ENCODE measurements at places on chromosomes 16 and 17.

DNA sequence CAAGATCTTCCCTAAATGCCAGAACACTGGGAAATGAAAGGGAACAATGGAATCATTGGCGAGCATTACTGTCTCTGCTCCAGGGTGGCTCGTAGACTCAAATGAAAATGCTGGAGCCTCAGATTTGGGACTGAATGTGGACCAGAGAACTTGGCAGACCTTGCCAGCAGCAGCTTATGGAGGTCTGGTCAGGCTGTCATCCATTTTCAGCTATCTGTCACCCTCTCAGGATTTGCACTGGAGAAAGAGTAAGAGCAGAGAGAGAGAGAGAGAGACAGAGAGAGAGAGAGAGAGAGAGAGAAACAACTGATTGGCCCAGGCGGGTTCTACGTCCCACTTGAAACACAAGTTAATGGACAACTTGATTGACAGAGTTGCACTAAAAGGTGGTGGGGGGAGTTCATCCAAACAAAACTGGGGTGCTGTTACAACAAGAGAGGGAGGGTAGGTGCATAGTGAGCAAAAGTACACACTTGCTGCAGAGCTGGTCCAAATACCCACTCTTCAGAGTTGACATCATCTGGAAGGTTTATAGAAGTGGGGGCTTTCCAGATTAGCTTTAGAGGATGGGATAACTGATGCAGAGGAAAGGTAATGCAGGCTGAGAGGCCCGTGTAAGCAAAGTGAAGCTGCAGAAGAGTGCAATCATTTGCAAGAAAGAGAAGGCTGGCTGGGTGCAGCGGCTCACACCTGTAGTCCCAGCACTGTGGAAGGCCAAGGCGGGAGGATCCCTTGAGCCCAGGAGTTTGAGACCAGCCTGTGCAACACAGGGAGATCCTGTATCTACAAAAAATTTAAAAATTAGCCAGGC, 16.5 kb upstream of the NSMCE1 start:
- peak; percentile 20 for DNase-seq

GRCh38 chr16:31395647-31396046, 2.5 kb downstream of the ITGAD start:
- DNase-seq: no peak

DNA sequence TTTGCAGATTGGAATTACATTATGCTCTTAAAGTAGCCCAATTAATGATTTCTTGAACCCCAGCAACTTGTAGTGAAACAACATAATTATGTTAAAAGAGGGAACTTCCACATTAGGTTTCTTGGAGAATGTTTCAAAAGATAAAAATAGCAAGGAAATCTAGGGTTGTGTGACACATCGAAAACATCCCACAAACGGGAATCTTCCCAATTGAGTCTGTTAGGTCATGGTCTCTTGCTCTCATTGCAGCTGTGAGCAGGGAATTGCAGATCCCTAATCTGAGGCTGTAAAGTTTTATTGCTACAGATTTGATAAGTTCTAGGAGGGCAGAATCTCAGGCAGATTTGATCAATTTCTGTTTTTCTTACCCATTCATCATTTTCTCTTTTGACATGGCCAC, 6.7 kb upstream of the LPO start:
- DNase-seq: no peak

DNA sequence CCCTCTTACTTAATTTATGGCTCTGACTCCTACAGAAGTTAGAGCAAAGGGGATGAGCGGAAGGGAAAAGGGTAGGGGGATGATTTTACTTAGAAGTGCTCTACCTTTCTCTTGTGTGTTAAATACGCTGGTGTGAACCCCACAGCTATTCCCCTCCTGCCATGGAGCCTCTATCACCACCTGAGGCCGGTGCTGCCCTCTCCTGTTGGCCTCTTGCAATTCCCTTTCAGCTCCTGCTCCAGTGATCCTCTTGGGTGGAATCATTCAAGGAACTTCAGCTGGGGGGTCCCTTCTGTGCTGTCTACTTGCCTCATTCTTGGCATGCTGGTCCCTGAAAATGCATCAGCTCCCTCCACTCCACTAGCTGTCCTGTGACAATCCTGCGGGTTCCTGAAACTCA, 41.8 kb upstream of the CDH8 start:
- peak; percentile 49 for DNase-seq

- no peak for DNase-seq
Measured at GRCh38 chr17:44318077-44318892, 6.3 kb downstream of the SLC25A39 start.

DNA sequence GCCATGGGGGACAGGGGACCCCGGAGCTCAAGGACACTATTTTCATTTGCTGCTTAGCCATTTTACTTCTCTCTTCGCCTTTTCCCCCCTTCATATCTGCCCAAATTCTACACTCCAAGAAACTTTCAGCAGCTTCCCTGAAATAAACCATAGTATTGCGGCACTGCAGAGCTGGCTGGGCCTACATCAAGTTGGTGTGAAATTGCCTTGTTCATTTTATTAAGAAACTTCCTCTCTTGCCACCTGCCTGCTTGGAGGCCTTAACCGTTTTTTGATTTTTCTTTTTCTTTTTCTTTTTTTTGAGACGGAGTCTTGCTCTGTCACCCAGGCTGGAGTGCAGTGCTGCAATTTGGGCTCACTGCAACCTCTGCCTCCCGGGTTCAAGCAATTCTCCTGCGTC, 7.4 kb upstream of the CPNE2 start:
- DNase-seq: no peak

GRCh38 chr17:39867084-39867879, 720 bp upstream of the ZPBP2 start:
- no peak for DNase-seq

GRCh38 chr17:17823433-17824118, 13.2 kb downstream of the SREBF1 start:
- DNase-seq: no peak

DNA sequence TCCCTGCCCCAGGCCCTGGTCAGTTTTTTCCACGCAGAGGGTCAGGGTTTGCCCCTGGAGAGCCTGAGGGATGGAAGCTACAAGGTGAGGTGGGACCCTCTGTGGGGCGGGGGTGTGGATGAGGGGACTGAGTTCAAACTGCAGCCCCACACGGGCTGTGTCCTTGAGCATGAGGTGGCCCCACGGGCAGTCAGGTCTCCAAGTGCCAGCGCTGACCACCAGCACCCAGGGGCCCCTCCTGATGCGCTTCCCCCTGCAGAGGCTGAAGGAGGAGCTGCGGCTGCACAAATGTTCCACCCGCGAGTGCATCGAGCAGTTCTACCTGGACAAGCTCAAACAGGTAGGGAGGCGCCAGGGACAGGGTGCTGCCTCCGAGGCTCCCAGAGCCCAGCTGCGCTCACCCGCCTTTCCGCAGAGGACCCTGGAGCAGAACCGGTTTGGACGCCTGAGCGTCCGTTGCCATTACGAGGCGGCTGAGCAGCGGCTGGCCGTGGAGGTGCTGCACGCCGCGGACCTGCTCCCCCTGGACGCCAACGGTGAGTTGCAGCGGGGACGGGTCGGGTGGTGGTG, 4.3 kb downstream of the TSR3 start:
- no peak for DNase-seq

GRCh38 chr16:5634666-5635180, 537.1 kb upstream of the EEF2KMT start:
- no peak for DNase-seq

DNA sequence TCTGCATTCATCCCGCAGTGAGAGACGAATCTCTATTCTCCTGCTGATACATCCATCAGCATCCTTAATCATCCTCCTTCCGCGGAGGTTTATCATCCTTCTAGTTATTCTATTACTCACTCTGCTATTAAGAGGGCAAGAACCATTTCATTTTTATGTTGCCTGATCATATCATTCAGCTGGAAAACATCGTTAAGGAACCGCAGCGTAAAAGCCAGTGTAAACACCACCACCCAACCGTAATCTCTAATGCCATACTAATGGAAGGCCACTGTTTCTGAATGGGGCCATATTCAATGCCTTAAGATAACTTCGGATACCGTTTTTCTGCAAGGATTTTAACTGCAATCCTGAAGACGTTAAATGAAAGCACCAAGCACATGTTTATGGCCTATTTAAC, 36.7 kb upstream of the ERCC4 start:
- no peak for DNase-seq

GRCh38 chr16:25109643-25110042, 1.9 kb upstream of the LCMT1 start:
- no peak for DNase-seq

GRCh38 chr17:82098169-82098938, at the start of gene FASN:
Gene FASN (minus strand): TSS chr17:82098236. CDS start chr17:82096445, 1,791 bp downstream.
- DNase-seq: peak; percentile 81

DNA sequence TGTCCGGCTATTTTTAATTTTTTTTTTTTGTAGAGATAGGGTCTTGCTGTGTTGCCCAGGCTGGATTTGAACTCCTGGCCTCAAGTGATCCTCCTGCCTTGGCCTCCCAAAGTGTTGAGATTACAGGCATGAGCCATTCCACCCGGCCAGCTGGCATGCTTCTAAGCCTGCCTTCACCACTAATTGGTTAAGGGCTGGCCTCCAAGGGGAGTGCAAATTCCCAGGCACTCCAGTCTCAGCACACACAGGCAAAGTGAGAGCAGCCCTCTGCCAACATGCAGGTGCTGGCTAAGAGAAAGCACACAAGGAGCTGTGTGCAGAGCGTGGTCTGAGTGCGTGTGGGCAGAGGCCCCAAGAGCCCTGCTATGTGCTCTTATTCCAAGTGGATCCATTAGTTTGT, 149.8 kb upstream of the HS3ST2 start:
- no peak for DNase-seq

DNA sequence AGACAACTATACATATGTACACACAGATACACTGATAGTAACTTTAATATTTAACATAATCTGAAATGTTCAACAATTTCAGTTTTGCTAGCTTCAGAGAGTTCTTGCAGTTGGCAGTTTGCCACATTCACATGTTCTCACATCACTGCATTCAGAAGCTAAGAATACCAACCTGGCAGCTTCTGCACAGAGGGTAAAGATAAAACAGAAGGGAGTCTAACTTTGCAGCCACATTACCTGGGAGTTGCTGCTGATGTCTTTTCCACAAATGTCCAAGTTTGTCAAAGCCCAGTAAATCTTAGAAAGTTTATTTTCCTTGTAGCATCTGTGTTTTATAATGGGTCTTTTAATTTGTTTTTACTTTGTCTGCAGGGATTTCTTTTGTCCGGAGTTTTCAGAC, 332.0 kb downstream of the BCAS3 start:
- DNase-seq: no peak

GRCh38 chr17:63425483-63425882, 20.6 kb downstream of the CYB561 start:
- DNase-seq: no peak

DNA sequence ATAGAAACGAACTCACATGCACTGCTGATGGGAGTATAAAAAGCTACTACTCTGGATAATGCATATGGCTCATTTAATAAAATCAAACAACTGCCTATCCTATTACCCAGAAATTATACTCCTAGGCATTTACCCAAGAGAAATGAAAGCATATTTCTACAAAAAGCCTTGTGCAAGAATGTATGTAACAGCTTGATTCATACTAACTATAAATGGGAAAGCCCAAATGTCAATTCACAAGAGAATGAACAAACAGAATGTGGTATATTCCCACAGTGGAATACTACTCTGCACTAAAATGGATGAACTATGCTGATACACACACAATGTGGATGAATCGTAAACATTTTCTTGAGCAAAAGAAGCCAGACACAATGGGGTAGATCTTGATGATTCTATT, 38.4 kb downstream of the KIAA0753 start:
- no peak for DNase-seq

GRCh38 chr16:4979164-4979563, 21.0 kb downstream of the SEC14L5 start:
- no peak for DNase-seq

DNA sequence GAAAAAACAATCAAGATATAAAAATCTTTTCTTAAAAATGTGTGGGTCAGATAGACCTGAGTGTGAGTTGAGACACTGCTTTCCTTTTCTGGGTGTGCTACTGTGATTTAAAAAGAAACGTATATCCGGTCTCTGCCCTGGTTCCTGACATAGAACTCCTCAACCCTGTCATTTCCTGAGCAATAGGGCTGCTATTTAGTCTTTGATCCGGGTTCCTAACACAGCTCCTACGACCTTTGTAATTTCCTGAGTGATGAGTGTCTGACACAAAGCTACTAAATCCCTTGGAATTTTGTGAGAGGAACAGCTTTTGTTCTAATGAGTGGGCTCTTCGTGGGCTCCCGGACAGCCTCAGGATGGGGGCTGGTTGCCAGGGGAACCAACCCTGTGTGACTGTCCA, 93.9 kb upstream of the FA2H start:
- no peak for DNase-seq

DNA sequence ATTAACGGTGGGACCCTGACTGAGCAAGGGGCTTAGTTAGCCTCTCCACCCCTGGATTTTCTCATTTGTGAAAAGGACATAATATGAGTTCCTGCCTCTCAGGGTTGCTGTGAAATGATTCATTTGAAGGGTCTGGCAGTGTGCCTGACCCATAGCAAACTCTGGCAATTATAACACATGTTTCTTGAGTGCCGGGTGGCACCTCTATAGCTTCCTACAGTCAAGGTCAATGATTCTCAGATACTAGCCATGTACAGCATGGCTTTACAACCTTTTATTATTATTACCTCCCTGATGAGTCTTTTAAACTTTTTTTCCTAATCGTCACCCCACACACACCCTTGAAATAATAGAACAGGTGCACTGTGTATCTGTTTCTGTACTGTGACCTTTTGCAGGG, 42.1 kb downstream of the TMEM114 start:
- no peak for DNase-seq

DNA sequence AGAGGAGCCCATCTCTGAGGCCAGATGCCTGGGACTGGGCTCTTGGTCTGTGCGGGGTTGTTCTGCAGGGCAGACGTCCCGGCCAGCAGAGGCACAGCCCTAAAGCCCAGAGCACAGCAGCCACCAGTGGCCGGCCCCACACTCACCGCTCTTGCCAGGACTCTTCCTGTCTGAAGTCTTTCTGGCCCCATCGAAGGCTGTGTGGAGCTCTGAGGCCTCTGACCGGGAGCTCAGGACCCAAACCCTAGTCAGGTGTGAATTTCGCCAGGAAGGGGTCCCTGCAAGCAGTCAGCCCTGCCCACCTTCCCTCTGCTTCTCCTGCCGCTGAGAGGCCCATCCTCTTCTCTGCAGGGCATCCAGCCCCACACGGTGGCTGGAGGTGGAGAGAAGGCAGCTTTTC, 10.7 kb downstream of the ACSF3 start:
- DNase-seq: no peak

DNA sequence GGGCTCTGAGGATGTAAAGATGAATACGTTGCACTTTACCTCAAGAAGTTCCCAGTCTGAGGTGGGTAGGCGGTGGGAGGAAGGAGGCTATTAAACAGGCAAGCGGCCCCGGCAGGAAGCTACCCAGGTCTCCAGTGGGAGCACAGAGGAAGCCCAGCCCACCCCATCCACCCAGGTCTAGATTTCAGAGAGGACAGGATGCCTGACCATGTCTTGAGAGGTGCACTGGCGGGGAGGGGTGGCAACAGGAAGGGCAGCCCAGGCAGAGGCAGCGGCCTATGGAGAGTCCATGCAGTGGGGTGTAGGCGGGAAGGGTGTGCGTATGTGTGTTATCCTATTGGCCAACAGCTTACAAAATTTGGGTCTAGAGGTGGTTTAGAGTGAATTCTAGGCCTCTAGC, 13.9 kb downstream of the SARM1 start:
- DNase-seq: no peak

GRCh38 chr16:57960826-57961472, 10.0 kb downstream of the CNGB1 start:
- no peak for DNase-seq

GRCh38 chr17:42025191-42025579, 5.3 kb downstream of the NKIRAS2 start:
- DNase-seq: no peak

GRCh38 chr17:43660816-43661493, 767 bp downstream of the MEOX1 start:
- no peak for DNase-seq

GRCh38 chr16:79287424-79287917, 313.1 kb downstream of the MAF start:
- DNase-seq: no peak
